ENCODE measurements at places on chromosomes 7 and 10.

GRCh38 chr7:151059367-151060112 is at the start of gene SLC4A2:
Gene SLC4A2 (plus strand): TSS chr7:151059589. CDS start chr7:151061988, 2,399 bp downstream.
- DNase-seq: no peak

GRCh38 chr7:86947929-86948328 is 111.5 kb downstream of the ELAPOR2 start:
- no peak for DNase-seq

DNA sequence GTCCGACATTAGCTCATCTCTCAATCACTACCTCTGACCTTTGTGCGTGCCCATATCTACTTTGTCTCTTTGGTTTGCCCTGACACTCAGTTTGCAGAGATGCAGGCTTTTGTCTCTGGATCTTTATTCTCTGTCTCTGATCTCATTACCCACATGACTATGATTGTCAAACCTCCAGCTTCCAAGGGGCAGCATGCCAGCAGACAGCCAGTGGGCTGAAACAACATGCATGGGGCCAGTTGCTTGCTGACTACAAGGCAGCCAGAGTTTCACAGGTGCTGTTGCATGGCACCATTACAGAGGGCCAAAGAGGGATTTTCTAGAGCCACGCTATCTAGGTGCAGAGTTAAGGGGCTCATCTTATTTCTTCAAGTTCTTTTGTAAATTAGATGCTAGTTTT is 146.2 kb downstream of the SPAG6 start:
- no peak for DNase-seq

GRCh38 chr10:88385601-88386203 is 197.4 kb downstream of the RNLS start:
- no peak for DNase-seq

- no peak for DNase-seq
These were observed 45.3 kb upstream of the EGR2 start for GRCh38 chr10:62861507-62861906.

DNA sequence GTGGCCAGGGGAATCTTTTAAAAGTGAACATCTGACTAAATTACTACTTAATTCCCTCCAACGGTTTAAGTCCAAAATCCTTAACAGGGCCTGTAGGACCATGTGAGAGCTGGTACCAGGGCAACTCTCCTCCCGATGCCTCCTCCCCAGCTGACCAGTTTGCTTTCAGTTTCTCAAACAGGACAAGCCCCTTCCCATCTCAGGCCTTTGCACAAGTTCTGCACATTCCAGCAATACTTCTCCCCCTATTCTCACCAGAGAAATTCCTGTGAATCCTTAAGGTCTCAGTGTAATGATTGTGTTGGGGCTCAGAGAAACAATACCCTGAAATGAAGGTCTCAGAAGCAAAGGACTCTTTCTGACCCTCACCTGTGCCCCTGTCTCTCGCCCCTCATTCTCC is 8.0 kb upstream of the CALHM1 start:
- DNase-seq: no peak

DNA sequence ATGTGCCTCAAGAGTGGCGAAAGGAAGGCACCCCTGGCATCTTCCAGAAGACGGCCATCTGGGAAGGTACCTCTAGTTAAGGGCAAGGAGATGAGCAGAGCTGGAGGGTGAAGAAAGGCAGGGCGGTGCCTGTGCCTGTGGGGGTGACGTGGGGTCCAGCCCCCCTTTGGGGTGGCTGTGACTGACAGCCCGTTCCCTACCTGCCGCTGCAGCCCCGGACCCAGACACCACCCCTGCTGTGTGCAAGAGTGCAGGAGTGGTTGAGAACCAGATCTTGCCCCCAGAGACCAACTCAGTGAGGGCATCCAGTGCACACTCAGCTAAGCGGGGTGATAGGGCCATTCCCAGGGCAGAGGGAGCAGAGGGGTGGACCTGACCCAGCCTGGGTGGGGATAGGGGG is 4.3 kb upstream of the MUC17 start:
- DNase-seq: no peak

- no peak for DNase-seq
These were observed 52.2 kb downstream of the GPAM start for GRCh38 chr10:112131346-112131745.

All from stimulated activated CD4-positive, alpha-beta T cell treated with anti-CD3 and anti-CD28 coated beads, Interleukin-12 subunit alpha, Interleukin-12 subunit beta, amount 100 ng/mL, for 24 hours (primary cell).